ENCODE measurements at places on chromosomes 1 and 21. TPM values are rescaled to one million over a fixed set of nuclear protein-coding genes. Genes with fewer than 3 reads are reported as not detected.

DNA sequence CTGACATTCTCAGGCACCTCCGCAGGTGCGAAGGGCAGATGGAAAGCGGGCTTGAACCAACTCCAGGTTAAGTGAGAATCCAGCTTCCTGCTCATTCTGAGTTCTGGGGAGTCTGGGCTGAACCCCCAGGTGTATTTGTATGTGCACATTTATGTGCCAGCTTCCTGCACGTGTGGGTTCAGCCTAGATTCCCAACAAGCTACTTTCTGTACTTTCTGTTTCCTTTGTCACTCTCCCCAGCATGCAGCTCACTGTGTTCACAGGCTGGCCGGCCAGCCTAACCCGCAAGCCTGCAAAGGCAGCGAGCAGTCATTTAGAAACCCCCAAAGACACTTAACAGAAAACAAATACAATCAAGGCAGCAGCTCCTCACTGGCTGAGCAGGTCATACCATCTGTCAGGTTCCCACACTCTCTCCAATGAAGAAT is 1.3 kb upstream of the IL19 start:
- no peak for DNase-seq

DNA sequence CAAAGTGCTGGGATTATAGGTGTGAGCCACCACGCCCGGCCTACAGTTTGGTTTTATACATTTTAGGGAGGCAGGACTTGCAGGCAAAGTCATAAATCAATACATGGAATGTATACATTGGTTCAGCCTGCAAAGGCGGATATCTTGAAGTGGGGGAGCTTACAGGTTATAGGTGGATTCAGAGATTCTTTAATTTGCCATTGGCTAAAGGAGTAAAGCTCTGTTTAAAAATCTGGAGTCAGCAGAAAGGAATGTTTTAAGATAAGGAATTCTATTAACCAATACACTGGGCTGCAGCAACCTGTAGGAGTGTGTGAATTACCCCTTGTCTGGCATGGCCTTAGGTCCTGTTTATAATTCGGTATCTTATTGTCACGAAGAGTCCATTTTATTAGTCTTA is 57.6 kb downstream of the OPTC start:
- no peak for DNase-seq

DNA sequence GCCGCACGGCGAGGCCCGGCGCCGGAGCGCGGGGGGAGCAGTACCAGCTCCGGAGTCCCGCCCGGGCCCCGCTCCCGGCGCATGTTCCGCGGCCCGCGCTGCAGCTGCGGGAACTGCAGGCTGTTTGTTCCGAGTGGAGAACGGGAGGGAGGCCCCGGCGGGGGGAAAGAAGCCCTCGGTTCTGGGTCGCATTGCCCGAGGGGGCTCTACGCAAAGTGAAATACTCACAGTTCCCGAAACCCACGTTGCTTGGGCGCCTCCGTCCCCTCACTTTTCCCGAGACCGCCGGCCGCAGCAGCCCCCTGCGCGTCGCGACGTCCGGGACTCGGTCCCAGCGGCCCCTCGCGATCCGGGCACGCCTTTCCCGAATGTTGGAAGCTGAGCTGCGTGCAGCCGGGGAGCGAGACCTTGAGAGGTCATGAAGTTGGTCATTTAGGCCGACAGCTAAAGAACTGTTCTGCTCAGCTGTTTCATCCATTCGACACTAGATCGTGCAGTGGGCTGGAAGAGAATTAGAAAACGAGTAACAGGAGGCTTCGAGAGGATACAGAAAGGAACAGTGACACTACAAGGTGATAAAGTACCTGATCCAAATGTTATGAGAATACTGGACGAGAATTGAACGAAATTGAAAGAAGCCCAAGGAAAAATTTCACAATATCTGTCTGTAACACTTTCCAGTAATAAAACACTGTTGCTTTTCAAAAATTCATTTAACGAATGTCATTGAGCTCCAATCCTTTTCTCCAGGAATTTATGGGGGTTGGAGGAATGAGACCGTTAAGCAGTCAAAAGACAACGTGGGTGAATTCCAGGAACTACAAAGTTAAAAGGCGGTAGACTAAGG is 657 bp upstream of the LIN9 start:
- no peak for DNase-seq

- no peak for DNase-seq
Measured at GRCh38 chr21:35529171-35529863, 480.2 kb upstream of the RUNX1 start.

DNA sequence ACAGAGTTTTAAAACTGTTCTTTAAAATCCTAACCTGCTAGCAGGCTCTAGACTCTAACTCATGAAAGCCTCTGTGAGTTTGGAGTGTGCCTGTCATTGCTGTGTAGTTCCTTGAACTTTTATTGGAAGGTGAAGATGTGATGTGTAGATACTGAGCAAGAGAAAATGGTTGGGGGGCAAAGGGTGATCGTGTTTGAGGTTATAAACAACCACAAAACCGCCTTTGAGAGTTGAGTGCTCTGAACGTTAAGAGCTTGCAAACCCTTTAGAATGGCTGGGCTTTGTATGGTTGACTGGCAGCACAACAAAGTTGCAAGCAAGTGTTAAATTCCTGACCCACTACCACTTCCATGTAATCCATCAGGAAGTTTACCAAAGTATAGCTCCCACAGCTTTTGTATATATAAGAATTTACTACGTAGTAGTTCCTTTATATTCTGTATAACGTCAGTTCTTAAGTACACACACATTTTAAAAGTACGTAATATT is 19.6 kb downstream of the BACE2 start:
- no peak for DNase-seq

GRCh38 chr1:234533034-234533891 is 54.3 kb upstream of the TARBP1 start:
- peak; percentile 99 for DNase-seq

GRCh38 chr1:192983349-192983980 is 75.7 kb downstream of the UCHL5 start:
- DNase-seq: peak; percentile 78

DNA sequence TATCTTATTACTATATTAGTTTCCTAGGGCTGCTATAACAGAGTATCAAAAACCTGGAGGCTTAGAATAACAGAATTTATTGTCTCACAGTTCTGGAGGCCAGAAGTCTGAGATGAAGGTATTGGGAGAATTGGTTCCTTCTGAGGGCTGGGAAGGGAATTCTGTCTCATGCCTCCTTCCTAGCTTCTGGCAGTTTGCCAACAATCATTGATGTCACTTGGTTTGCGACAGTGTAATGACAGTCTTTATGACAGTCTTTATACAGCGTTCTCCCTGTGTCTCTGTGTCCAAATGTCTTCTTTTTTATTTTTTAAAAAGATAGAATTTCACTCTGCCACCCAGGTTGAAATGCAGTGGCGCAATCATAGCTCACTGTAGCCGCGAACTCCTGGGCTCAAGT is 15.8 kb upstream of the CENPF start:
- DNase-seq: no peak

DNA sequence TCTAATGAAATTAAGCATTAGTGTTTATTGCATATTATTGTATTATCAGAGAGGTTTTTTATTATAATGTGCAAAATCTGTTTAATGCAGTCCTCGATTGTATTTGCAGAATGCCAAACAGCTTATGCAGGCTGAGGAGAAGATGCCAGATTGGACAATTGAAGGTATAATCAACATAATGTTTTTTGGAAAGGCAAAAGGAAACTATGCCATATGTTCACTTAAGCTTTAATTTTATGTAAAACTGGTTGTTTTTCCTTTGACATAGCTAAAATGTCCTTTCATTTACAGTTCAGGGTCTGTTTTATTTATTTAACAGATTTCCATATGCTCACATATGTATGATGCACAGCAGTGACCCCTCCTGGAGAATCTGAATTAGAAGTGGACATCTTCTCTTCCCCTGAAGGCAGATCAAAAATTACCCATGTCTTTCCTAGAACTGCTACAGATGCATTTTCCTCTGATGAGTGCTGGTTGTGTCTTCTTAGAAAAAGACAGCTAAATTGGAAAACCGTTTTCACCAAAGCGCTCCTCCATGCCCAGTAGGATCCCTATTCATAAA is 143.5 kb upstream of the USH2A start:
- DNase-seq: peak; percentile 12

ZSWIM5 gene
- 0.02 TPM for polyA plus RNA-seq

WDR3 gene
- polyA plus RNA-seq: 38.7 TPM
